Adrenal gland (tissue), 19 donors: ENCODE measurements at places on chromosomes 16 and 17.

DNA sequence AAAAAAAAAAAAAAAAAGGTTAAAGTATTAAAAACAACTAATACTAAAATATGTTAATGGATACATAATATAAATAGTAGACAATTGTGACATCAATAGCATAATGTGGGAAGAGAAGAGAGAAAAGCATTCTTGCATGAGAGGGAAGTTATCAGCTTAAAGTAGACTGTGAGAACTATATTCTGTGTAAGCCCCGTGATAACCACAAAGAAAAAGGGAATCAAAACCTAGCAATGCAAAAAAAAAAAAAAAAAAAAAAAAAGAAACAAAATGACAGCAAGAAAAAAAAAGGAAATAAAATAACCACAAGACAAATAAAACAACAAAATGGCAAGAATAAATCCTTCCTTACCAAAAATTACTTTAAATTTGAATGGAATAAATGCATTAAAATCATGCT lies 39.8 kb upstream of the MYLK3 start:
- DNase-seq = no peak

DNA sequence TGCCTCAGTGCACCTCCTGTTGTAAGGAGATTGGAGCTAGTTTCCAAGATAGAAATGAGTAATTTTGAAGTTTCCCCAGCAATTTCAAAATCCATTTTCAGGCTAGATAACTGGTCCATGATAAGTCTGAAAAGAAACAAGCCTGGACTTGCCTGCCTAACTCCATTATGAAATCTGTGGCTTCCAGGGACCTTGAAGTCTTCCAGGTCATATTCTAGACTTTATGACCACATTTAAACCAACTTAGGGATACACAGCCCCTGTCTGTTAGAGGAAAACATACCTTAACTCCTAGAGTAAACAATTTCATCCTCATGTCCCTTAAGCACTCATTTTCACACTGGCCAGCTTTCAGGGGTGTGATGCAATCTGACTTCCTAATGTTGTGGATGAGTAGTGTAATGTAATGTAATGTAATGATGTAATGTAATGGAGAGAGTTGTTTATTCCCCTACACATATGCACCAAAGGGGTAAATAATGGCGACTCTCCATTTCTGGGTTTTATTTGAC lies 96.7 kb upstream of the FAM20A start:
- no peak for DNase-seq

DNA sequence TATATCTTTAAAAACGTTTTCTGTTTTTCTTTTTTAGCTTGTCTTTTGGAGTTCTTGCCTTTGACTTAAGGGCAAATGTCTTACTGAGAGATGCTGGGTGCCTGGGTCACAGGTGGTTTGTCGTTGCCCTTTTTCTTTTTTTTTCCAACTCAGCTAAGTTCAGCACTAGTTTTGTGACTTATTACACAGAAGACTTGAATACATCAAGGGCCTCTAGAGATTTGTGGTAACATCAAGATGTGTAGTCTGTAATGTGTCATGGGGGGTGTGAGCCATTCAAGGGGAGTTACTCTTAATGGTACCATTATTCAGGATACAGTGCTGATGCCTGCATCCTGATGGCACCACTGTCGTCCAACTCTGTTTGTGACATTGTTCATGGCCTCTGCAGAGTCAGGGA lies 95.1 kb downstream of the PRKCA start:
- no peak for DNase-seq

DNA sequence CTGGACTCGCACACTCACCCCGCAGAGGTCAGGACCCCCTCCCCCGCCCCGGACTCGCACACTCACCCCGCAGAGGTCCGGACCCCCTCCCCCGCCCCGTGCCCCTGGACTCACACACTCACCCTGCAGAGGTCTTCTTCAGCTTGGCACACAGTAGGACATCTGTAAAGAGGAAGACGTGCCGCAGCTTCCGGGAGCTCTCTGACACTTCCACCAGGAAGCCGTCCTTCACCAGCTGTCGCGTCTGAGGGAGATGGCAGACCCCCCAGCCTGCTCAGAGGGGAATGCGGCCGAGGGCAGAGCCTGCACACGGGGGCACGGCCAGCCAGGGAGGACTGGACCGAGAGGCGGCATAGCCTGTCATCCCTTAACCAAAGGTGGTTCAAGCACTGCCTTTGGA lies 72.9 kb downstream of the TIMM22 start:
- DNase-seq = no peak

GRCh38 chr17:57871155-57871554 lies 21.3 kb upstream of the MRPS23 start:
- DNase-seq = no peak

GRCh38 chr17:17398943-17399926 lies 77.6 kb upstream of the MED9 start:
- DNase-seq = no peak

GRCh38 chr16:57196286-57196685 lies 10.2 kb downstream of the RSPRY1 start:
- DNase-seq = no peak

GRCh38 chr16:50498431-50499155 lies 49.6 kb upstream of the NKD1 start:
- DNase-seq = no peak

DNA sequence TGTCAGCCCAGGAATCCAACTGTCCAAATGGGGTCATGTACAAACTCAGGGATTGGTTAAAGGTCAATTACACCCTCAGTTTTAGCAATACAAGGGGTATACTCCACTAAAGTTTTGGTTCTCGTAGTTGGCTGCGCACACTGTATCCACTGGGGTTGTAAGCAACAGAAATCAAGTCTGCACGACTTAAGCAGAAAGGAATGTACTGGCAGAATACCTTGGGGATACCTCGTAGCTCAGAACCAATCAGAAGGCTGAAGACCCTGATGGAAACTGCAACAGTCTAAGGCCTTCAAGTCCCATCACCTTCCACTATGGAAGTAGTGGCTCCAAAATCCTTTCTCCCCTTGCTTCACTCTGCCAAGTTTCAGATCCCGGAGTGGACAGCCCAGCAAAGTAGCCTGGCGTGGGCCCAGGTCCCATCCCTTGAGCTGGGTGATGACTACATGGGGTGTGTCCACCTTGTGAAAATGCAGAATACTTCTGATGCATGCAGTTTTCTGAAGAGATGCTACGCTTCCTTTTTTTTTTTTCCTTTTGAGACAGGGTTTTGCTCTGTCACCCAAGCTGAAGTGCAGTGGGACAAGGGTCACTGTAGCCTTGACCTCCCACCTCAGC lies 21.1 kb upstream of the RPH3AL start:
- no peak for DNase-seq

- DNase-seq = no peak
Observed at GRCh38 chr17:59371416-59372100, 40.1 kb downstream of the YPEL2 start.

DNA sequence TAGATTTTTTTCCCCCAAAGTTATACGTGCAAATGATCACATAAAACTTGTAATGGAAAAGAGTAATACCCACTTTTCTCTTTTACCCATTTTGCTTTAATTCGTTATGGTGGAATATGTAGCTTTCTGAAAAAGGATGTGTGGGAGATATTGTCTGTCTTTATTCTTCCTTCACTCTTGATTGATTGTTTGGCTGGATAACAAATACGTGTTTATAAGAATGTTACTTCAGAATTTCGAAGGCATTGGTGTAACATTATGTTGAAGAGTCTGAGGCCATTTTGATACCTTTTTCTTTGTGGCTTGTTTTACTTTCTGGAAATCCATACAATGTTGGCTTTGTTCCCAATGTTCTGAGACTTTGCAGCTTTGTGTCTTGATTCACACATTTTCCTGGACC lies 71.4 kb downstream of the BCAS3 start:
- no peak for DNase-seq

- DNase-seq = no peak
Observed at GRCh38 chr17:43667947-43668348, 6.2 kb upstream of the MEOX1 start.

DNA sequence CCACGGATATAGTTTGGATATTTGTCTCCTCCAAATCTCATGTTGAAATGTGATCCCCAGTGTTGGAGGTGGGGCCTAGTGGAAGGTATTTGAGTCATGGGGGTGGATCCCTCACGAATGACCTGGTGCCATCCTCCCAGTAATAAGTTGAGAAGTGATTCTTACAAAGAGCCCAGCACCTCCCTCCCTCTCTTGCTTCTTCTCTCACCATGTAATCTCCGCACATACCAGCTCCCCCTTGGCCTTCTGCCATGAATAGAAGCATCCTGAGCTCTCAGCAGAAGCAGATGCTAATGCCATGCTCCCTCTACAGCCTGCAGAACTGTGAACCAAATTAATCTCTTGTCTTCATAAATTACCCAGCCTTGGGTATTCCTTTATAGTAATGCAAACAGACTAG lies 41.9 kb upstream of the RBBP6 start:
- no peak for DNase-seq

- peak; percentile 86 for DNase-seq
Observed at GRCh38 chr17:38428643-38429371, 543 bp downstream of the ARHGAP23 start.

DNA sequence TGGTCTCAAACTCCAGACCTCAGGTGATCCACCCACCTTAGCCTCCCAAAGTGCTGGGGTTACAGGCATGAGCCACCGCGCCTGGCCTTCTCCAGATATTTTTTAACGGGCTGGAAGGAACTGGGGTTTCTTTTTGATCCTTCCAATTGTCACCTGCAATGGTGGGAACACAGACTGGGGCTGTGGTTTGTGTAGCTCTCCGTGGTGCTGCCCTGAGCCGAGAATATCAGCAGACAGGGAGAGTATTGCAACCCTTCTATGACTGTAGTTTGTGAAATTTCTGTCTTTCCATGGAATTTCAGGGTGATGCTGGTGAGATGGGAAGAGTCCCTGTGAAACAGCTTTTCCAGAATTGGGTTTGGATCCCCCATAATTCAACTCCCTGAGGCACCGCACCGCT lies 263.5 kb downstream of the ENGASE start:
- no peak for DNase-seq

- no peak for DNase-seq
Observed at GRCh38 chr16:31674686-31675085, 147.0 kb downstream of the AHSP start.

- no peak for DNase-seq
Observed at GRCh38 chr17:40915199-40915661, 22.2 kb downstream of the KRT23 start.

- no peak for DNase-seq
Observed at GRCh38 chr17:34370997-34371395, 8.0 kb upstream of the CCL1 start.

DNA sequence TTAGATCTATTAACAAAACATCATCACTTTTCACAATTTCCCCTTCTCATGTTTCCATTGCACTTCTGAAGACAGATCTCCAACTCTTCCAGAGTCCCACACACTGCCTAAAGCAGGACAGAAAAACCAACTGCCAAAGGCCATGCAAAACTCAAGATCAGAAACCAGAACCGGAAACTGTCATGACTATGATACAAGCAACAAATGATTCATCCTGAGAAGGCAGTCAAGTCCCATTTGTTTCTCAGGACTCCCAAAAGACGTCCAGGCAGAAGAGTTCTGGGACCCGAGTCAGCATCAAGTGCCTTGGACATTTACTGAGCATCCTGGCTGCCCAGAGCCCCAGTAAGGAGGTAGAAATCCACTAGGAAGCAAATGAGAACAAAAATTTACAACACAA lies 38.8 kb downstream of the ERN1 start:
- DNase-seq = no peak

DNA sequence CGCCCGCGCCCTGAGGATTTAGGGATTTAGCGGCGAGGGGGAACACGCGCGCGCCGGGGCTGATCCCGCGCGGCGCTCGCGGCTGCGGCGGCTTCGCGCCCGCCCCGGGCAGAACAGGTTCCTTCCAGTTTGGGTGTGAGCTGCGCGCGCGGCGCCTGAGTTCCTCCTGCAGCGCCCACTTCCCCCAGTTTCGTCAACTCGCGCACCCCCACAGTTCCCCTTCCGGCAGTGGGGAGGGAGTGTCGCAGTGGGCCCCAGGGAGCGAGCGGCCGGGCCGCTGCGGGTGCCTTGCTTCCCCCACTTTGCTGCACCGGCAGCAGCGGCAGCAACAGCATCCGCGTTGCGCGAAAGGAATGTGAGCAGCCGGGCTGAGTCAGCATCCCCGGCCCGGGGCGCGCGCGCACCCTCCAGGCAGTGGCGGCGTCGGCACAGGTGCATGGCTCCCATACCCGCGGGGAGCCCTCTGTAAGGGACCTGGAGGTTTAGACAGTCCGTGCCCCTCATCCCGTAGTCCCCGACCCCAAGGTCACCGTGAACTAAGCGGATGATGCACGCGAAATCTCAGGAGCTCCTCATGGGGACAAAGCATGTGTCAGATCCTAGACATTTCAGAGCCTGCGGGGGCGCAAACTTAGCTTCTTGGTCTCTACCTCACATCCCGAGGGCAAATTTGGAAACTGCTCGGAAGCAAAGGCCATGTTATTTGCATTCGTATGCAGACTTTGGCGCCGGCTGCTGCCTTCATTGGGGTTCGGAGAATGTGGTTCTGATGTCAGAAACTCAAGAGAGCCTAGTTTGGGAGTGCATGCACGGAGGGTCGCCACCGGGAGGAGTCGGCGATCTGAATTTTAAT lies 767 bp downstream of the ARSG start:
- DNase-seq = peak; percentile 70

- no peak for DNase-seq
Observed at GRCh38 chr16:74738113-74738541, 36.5 kb downstream of the FA2H start.

GRCh38 chr16:70710422-70711210 lies 24.8 kb upstream of the MTSS2 start:
- no peak for DNase-seq

DNA sequence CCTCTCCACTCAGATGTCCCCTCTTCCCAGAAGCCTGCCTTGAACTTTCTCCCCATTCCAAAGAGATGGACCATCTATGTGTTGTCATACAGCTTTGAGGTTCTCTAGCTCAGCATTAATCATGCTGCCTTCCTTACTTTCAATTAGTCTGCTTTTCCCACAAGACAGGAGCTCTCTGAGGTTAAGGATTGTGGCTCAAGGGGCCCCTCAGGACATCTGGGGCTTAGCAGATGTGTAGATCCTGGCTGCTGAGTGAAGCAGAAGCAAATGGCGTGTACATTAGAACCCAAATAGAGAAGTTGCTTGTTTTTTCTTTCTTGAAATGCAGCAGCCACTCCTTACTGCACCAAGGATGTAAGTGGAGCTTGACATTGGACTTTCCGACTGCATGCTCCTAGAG lies 330.5 kb upstream of the TNRC6C start:
- no peak for DNase-seq

GRCh38 chr17:56778898-56779297 lies 54.8 kb downstream of the C17orf67 start:
- no peak for DNase-seq

GRCh38 chr17:17236295-17237025 lies 508 bp downstream of the FLCN start:
- DNase-seq = no peak
